ENCODE measurements at places on chromosomes 12 and 14.

GRCh38 chr12:11689591-11690186 is 40.2 kb downstream of the ETV6 start:
- DNase-seq, result no peak

DNA sequence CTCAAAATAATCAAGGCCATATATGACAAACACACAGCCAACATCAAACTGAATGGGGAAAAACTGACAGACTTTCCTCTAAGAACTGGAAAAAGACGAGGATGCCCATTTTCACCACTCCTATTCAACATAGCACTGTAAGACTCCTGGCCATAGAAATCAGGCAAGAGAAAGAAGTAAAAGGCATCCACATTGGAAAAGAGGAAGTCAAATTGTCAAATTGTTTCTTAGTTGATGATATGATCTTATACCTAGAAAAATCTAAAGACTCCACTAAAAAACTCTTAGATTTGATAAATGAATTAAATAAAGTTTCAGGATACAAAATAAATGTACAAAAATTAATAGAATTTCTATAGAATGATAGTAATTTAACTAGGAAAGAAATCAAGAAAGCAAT is 11.2 kb downstream of the OR8S1 start:
- DNase-seq, result no peak

DNA sequence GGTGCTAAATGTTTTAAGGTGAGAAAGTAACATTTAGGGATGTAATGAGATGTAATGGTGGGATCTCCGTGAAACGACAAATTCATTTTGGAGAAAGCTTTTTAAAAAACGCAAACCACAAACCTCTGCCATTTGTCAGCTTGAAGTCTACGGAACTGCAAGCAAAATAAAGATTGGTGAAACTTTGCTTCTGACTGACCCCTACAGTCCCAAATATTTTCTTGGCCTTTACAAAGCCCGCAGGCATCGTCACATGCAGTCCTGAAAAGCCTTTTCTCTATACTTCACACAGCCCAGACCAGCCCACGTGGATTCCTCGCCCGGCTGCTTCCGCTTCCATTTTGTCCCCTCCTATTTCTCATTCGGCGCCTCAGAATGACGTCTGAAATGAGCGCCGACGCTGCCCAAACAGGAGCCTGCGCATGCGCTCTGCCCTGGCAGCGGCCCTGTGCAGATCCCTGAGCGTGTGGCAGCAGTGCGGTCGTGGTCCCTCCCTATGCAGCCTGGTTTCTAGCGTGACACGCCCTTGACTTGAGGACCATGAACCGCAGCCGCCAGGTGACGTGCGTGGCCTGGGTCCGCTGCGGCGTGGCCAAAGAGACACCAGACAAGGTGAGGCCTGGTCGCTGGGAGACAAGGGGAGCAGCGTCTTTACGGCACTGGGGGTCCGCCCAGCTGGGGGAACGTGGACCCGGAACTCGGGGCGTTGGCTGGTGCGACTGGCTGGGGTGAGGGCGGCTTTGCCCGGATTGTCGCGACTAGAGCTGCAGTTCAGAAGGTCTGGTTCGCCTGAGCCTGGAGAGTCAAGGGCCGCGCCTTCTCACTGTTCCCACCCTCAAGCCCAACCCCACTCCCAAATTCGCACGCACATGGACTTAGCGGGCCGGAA is at the start of gene PWP1:
Gene PWP1, plus strand, starts transcription at position 440 of the 889 bp plus-strand sequence. Its CDS starts 101 bp downstream, at position 541.
- peak; percentile 94 for DNase-seq

GRCh38 chr14:68729556-68729955 is 63.3 kb downstream of the ZFP36L1 start:
- no peak for DNase-seq

- peak; percentile 82 for DNase-seq
Measured at GRCh38 chr12:89353823-89354611, 1.7 kb upstream of the DUSP6 start.

DNA sequence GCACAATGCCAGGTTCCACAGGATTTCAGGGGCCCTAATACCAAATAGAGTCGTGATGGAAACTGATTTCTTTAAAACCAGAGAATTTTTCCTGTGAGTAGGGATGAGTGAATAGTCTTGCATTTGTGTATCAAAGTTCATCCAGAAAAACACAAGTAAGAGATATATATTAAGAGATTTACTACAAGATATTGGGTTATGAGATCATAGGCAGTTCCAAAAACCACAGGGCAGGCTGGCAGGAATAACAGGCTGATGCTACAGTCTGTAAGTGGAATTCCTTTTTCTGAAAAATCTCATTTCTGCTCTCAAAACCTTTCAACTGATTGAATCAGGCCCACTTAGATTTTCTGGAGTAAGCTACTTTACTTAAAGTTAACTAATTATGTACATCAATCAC is 1756.2 kb upstream of the SEL1L start:
- DNase-seq, result no peak

DNA sequence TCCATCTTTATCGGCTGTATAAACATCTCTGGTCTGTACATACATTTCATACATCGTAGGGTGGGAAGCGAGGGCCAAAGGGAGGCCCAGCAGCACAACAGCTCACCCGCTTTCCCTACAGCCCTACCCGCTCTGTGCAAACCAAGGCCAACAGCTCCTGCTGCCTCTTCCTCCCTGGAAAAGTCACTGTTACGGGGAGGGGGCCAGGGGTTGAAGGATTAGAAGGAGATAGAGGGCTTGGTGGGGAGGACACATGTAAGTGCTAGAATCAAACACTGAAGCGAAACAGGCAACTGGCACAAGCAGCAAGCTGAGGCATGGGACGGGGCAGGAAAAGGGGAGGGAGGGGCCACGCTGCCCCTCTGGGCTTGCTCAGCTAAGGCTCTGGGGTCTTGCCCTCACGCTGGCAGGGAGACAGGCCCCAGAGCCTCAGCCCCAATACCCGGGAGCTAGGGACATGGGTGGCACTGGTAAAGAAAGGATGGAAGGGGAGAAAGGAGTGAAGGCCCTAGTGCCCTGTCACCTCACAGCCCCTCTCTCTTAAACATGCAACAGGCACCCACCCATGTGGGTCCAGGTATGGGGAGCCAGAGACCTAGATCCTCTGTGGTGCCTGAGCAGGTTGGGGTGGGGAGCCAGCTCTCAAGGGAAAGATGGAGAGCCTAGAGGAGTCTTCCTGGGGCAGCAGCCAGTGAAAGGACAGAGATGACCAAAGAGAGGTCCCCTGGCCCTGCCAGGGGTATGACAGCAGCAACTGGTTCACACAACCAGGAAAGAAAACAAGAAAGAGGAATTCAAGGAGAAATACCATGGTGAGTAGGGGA is 14.4 kb downstream of the SPRYD3 start:
- no peak for DNase-seq

DNA sequence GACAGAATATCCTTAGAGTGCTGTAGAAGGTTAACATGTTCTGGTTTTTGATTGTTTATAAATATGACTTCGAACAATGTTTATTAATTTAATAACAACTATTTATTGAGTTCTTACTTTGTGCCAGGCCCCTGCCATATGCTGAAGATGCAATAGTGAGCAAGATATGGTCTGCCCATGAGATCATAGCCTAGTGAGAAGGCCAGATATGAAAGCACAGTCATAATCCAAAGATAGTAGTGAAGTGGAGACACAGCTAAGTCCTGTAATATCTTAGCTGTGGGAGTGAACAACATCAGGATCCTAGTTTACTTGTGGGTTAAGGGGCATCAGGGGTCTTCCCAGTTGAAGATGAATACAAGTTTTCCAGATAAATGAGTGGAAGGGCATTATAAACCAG is 189.4 kb upstream of the FBXO33 start:
- no peak for DNase-seq
